ENCODE measurements at places on chromosomes 2 and 18. TPM values are rescaled to one million over a fixed set of nuclear protein-coding genes. Genes with fewer than 3 reads are reported as not detected.

Gene DCDC2C
- total RNA-seq: not detected

Gene EFR3B
- total RNA-seq: 1.1 TPM

DNA sequence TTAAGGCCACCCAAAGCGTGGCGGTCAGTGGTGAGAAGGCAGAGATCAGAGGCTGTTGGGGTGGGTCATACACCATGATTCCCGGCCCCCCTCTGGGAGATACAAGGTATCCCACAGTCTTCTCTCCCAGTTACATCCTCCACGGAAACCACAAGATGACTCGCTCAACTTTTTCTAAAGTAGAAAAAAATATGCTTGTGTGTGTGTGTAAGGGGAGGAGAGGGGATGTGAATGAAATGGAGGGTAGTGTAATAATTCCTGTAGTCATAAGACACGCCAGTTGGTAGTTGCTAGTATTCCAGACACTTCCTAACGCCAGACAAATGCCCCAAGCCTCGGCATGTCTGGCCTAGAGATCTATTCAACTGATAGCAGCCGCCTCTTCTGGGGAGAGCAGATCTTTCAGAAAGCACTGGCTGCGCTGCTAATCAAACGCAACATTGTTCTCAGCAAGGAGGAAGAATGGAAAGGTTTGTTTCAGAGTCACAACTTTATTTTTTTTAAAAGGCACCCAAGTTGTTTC lies 143.5 kb downstream of the TGIF1 start:
- peak; percentile 88 for DNase-seq

DNA sequence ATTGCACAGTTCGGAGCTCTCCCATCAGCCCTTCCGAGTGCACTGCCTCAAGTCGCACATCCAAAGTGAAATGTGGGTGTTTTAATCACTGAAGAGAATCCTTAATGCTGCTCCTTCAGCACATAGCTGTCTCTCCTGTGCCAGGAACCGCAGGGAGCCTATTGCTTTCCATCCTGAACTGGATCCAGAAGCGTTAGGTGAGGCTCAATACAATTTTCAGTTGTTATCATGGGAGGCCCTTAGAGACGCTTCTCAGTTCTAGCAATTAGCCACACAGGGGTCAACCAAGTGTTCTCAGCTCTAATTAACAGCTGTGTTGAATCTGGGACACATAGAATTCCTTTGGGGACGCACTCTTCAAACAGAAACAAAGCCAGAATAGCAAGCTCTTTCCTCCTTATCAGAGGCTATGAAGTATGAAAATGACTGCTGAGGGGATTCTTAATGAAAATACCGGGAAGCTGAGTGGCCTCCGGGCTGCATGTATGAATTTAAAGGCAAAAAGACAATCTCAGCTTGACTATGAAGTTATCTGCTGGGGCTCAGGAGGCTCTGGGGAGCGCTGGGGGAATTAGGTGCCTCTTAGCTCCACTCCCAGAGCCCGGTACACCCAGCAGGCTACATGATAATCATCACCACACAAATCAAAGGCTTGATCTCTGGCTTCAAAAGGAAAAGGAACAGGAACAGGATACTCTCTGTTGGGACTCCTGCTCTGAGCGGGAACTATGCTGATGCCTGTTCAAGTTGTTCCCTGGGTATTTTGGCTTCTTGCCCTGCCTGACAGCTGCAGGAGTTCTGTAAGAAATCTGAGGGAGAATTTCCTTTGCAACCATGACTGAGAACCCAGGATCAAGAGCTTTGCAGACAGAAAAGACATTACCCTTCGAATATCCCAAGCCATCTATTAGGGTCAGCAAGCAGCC lies 55.4 kb upstream of the NCOA1 start:
- DNase-seq: peak; percentile 28

GRCh38 chr2:75268112-75268511 lies 68.8 kb upstream of the TACR1 start:
- no peak for DNase-seq

Gene RGPD4
- total RNA-seq: not detected
